Stimulated activated CD4-positive, alpha-beta T cell treated with anti-CD3 and anti-CD28 coated beads, Interleukin-15, amount 100 ng/mL, for 48 hours (primary cell): ENCODE measurements at places on chromosomes 2 and 18.

DNA sequence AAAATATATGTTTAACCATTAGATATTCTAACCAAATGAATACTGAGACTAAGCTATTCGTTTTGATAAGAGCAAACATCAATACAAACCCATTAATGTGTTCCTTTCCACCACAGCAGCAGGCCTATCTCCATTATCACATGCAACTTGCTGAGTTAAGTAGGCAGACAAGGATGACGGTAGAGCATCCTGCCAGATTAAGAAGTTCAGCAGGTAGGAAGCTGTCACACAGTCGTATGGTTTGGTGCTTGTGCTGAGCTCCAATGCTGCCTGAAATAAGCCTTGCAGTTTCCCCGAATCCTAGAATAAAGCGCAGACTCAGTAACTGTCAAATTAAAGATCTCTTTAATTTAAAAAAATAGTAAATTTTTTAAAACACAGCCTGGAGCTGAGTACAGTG is 39.6 kb downstream of the THADA start:
- DNase-seq, result no peak

DNA sequence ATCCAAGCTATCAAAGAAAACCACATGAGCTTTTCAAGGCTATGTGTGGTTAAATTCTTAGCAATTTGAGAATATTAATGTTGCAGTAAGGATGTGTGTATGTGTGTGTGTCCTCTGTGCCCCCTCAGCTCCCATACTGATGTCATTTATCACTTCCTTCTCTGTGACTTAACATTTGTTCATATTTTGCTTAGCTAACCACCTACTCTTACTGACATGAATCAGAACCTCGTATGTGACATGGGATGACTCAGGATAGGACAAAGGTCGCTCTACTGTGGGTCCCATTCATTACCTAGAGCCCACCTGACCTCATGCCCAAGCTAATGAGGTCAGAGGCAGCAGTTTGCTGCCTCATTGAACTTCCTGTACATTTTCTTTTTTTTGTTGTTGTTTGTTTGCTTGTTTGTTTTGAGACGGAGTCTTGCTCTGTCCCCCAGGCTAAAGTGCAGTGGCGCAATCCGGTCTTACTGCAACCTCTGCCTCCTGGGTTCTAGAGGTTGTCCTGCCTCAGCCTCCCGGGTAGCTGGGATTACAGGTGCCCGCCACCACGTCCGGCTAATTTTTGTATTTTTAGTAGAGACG is 36.3 kb downstream of the MOGAT1 start:
- DNase-seq, result no peak

- no peak for DNase-seq
Measured at GRCh38 chr2:189997016-189997415, 65.5 kb downstream of the MSTN start.

GRCh38 chr2:204900910-204901309 is 355.6 kb downstream of the PARD3B start:
- no peak for DNase-seq

- no peak for DNase-seq
Measured at GRCh38 chr2:160970052-160970965, 189.9 kb upstream of the TANK start.

DNA sequence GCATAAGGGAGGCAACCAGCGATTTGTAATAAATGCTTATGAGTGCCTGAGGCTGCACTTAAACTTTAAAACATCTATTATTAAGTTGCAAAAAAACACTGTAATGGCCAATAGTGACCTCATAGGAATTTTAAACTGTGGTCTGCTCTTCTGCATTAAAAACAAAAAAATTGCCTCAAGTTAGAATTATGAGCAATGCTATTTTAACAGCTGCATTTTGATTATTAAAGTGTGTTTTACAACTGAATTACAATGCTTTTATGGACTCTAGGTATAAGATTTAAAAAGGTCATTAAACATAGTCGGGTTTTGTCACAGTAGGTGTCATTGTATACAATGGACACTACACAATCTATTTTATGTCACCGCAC is 528.7 kb upstream of the FANCL start:
- DNase-seq, result no peak

DNA sequence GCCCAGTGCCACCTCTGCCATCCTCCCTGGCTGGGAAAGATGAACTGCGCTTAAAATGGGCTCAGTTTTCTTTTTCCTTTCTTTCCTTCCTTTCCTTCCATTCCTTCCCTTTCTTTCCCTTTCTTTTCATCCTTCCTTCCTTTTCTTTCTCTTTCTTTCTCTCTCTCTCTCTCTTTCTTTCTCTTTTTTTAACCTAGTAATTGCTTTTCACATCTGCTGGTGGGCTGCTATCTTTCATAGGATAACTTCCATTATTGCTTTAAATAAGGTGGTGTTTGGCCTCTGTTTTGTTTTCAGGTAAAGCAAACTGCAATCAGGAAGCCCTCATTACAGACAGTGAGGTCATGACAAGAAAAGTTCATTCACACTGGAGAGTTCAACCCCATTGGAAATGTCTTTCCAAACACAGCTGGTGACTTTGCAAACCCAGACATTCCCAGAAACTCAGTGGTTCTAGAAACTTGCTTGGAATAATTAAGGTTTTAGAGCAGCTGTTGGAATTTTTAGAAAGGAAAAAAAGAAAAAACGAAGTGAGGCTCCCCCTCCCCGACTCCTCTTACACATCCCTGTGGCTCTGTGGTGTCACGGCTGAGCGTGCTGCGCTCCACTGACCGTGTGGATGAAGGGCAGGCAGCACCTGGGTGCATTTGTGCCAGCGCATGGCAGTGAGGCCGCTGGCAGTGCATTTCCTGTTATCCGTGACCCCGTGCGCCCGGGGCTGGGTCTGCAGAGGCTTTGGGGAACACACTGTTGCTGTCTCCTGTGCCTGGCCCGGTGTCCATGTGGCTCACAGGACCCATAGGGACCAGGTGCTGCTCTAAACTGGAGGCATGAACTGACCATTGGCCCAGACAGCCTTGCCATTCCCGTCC is 76.9 kb downstream of the MBP start:
- DNase-seq, result no peak

DNA sequence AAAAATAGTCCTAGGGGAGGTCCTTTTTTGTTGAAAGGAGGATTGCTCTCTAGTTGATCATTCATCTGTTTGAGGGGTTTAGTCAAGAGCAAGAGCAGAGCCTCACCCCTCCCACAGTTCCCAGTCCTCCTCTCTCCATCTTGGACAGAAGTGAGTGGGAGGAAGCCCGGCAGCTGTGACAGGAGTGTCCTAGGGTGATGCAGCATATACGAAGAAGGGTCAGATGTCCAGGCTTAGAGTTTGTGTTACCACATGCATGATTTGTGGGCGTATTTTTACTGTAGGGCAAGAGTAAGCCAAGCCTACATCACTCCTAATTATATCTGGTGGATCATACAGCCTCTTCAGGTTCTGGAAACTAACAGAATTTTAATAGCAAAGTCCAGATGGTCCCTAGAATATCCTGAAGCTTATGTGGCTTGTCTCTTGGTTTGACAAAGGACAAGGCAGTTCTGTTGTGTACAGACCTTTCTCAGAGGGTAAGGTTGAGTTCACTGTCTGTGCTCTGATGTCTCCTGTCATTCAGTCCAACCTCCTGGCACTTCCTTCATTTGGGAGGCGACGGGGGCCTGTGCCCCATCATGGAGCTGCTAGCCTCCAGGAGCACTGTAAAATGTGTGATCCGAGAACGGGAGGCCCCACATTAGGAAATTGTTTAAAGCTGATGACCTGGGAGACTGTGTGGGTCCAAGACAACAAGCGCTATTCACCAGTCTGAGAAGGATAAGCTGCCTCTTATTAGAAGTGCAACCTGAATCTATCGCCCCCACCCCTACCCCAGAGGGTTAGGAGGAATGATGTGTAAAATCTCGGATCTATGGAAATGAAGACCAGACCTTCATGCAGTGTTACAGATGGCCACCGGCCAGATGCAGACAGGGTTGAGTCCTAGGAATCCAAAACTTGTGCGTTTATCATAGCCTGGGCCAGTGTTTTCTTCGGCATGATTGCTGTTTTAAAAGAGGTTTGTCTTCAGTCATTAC is 6.9 kb downstream of the CEP68 start:
- no peak for DNase-seq

DNA sequence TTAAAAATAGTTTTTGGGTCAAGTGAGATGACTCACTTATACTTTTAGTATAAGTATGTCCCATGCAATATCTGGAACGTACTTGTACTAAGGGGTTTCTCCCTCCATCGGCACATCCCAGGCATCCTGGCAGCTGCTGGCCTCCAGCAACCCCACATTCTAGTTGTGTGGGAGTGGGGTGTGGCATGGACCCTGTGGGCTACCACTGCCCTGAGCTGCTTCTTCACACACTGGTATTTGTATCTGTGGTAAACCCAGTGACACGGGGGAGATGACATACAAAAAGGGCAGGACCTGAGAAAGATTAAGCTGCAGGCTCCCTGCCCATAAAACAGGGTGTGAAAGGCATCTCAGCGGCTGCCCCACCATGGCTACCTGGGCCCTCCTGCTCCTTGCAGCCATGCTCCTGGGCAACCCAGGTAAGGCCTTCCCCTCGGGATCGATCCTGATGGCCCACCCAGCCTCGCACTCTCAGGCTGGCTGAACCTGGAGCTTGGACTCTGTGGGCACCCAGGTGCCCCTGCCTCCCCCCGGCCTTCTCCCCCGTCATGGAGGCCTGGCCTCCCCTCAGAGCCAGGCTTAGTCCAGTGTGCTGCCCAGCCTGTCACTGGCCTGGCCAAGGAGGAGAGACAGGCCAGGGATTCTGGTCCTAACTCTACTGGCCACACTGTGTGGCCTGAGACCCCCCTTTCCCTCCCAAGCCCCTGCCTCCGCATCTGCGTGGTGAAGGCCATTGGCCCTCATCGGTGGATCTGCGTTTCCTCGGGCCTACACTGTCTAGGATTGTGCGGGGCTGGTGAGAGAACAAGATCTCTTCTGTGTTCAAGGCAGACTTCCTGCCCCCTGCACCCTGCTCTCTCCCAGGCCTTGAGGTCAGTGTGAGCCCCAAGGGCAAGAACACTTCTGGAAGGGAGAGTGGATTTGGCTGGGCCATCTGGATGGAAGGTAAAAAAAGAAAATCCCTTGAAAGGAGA is at the start of gene GNLY:
Gene GNLY, plus strand, starts transcription at position 307 of the 974 bp plus-strand sequence. Its CDS starts 61 bp downstream, at position 368.
- no peak for DNase-seq

DNA sequence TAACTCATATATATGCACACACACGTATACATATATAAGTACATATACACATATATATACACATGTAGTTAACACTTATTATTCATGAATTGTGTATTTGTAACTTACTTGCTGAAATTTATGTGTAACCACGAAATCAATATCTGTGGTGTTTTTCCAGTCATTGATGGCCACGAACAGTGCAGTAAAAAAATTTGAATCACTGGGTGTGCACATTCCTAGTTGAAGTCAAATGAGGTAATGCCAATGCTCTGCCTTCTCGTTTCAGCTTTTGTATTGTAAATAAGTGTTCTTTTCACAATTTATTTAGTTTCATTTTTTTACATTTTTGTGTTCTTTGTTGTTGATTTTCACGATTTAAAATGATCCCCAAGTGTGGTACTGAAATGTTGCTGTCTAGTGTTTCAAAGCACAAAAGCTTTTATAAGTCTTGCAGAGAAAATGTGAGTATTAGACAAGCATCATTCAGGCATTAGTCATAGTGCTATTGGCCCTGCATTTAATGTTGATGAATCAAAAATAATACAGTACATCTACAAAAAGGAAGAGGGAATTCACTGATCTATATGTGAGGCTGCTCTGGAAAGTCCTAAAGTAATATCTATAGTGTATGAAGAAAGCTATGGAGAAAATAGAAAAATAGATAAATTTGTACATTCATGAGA is 419.0 kb downstream of the DSC3 start:
- DNase-seq, result no peak

DNA sequence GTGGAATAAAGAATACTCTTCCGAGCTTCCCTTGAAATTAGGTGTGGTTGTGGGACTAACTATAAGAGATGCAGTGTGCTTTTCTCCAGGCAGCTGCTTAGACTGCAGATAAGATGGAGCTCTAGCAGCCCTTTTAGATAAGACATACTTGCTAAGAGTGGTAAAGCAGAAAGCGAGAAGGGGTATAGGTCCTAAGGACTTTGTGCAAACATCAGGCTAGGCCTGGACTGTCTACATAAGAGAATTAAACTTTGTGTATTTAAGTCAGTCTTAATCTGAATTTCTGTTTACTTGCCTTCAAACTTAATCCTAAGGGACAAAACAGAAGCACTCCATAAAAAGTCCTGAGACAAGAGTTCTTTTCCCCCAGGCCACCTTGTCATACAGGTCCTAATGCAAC is 218.9 kb downstream of the RAB3GAP1 start:
- DNase-seq, result no peak

DNA sequence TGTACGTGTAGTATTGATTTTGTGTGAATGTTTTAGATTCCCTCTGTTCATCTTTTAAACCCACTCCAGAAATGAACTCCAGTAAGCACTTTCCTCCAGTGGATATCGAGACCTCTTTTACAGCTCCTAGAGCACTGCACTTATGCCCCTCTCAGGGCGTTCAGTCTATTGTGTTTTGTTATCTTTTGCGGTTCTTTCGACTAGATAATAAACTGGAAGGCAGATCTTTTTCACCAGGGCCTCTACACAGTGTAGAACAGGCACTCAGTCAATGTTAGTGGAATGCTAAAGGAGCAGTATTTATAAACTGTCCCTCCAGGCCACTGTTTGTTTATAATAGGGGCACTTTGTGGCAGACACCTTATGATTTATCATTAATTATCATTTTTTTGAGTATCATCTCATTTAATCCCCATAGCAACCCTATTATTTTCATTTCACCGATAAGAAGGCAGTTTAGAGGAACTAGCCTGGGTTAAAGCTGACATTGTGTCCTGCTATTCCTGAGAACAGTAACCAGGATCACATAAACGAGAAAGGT is 742 bp upstream of the SOS1 start:
- no peak for DNase-seq

DNA sequence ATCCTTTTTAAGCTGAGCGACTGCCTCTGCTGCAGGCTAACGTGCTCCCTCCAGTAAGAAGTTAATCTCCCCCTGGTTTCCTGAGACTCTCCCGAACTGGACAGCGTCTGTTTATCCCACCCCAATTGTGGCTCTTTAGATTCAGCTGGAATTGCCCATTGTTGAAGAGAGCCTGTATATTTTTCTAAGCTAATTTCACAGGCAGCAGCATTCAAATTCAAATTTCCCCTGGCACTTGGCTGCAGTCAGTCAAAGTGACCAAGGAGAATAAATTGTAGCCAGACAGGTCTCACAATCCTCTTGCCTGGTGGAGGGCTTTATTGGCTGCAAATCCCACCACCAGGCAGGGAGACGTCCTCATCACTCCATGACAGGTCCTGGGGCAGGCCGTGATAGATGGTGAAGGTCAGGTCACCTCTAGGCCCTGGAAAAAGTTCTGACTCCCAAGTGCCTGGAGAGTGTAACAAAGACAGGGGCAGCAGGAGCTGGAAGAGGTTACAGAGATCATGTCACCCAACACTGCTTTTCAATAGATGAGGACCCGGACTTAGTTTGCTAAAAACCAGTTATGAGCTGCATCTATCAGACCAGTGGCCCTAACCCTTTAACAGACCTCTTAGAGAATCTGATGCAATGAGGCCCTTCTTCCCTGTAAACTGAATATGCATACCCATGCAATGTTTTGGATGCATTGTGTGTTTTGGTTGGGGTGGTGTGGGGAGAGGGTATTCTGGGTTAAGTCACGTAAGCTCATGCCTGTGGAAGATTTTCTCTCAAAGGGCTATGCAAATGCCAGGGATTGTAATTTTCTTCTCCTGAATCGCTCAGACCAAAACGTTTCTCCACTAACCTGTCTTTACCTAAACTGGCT is 32.3 kb upstream of the C18orf32 start:
- no peak for DNase-seq
